ENCODE measurements at places on chromosomes 3 and 15. TPM values are rescaled to one million over a fixed set of nuclear protein-coding genes. Genes with fewer than 3 reads are reported as not detected.

- H3K27me3 ChIP-seq: no peaks in the 10 kb centered on the region
- H3K4me3 ChIP-seq: no peak overlapping the region
- H3K27ac ChIP-seq: no peak overlapping the region
- peaks cover 5% of the 10 kb centered on the region for H3K4me1 ChIP-seq
- no peak for DNase-seq
Observed at GRCh38 chr3:1699361-1699920, 399.2 kb upstream of the CNTN4 start.

The ACOX2 gene
- total RNA-seq: 12.9 TPM

DNA sequence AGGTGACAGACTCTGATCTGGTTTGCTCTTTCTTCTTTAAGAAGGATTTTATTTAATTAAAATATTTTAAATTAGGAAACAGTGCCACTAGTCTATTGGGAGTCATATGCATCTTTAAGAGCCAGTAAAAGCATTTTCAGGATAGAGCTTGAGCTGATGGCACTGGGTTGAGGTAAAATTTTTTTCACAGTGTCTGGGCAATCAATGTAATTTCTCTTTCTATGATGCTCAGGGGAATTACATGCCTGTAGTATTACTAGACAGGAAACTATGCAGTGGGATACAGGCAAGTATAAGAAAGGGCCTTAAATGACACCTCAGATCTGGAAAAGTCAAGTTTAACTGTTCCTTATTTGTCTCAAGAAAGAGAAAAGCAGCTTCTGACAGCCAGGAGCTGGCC, 76.4 kb downstream of the GAP43 start:
- peak overlapping the region; percentile 10 for H3K27ac ChIP-seq
- H3K4me1 ChIP-seq: no peaks in the 10 kb centered on the region
- no peak for DNase-seq
- H3K4me3 ChIP-seq: no peak overlapping the region
- no peaks in the 10 kb centered on the region for H3K36me3 ChIP-seq
- H3K27me3 ChIP-seq: no peaks in the 10 kb centered on the region

- peaks cover 1% of the 10 kb centered on the region for H3K4me1 ChIP-seq
- DNase-seq: no peak
- H3K27me3 ChIP-seq: no peaks in the 10 kb centered on the region
- peaks cover 2% of the 10 kb centered on the region for H3K36me3 ChIP-seq
- no peak overlapping the region for H3K27ac ChIP-seq
Observed at GRCh38 chr15:57647071-57647790, 55.5 kb downstream of the MYZAP start.

DNA sequence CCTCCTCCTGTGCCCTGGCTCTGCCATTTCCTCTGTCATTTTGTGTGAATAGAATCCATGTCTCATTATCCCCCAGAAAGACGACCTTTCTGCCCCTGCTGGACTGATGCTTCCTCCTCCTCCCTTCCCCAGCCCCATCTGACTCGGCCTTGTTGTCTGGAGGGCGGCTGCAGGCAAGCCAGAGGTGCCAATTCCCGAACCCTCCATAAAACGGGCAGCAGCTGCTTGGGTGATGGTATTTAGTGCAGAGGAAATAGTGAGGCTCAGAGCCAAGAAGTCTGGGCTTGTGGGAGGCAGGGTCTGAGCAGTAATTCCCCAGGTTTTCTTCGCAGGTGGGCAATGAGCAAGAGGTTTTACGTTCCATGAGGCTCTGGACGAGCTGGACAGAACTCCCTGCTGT, 71.2 kb downstream of the ITGA11 start:
- H3K4me3 ChIP-seq: no peak overlapping the region
- no peaks in the 10 kb centered on the region for H3K4me1 ChIP-seq
- no peaks in the 10 kb centered on the region for H3K27me3 ChIP-seq

DNA sequence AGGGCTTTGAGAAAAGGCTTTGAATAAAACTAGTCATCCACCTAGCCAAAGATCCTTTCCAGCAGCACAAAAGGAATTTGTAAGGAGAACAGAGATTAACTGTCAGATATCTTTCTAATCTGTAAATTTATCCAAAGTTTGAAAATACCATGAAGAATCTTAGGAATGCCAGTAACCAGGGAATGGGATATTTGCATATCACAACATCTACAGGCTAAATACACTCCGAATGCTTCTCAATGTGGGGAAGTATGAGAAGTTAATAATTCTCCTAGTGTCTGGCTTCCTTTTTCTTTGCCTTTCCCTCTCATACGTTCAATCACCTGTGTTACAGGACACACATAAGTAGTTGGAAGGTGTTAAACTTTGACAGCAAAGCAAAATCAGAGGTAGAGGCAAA, 7.8 kb downstream of the ANAPC13 start:
- H3K27me3 ChIP-seq: no peaks in the 10 kb centered on the region
- H3K4me1 ChIP-seq: peaks cover 2% of the 10 kb centered on the region
- peaks cover 7% of the 10 kb centered on the region for H3K36me3 ChIP-seq
- no peak for DNase-seq
- H3K4me3 ChIP-seq: no peak overlapping the region
- H3K27ac ChIP-seq: no peak overlapping the region

DNA sequence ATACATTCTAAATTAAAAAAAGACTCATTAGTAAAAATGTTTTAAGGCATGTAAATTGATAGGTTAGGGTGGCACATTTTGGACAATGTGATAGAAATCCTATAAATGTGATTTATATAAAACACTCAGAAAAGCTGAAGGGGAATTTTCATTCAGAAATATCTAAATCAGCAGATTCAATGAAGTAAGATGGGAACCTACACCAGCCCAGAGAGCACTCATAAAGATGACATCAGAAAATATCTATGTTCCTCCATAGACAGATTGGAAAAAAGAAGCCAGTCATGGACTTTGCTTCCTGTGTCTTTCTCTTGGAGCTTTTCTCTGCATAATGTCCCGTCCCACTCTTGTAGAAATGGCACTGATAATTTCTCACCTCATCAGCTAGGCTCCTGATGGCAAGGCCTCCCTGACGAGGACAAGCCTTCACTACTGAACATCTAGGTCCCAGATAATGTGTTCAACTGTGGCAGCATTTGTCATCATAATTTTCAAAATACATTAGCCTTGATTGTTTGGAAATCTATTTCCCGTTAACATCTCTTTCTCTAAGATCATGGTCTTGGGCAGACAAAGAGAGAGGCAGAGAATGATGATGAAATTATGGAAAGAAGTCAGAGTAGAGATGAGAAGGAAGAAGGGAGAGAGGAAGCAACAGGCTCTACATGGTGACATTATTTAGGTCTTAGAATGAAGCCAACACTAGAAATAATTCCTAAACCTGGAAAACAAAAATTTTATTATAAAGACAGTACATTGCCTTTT, 354.4 kb downstream of the NTRK3 start:
- DNase-seq: no peak
- no peaks in the 10 kb centered on the region for H3K4me1 ChIP-seq
- no peak overlapping the region for H3K4me3 ChIP-seq

- H3K4me3 ChIP-seq: no peak overlapping the region
- DNase-seq: no peak
- H3K27ac ChIP-seq: no peak overlapping the region
- H3K4me1 ChIP-seq: no peaks in the 10 kb centered on the region
- H3K36me3 ChIP-seq: peaks cover 6% of the 10 kb centered on the region
Observed at GRCh38 chr3:98581474-98581873, 11.9 kb downstream of the CPOX start.

The IL12A gene
- total RNA-seq: 0.57 TPM

DNA sequence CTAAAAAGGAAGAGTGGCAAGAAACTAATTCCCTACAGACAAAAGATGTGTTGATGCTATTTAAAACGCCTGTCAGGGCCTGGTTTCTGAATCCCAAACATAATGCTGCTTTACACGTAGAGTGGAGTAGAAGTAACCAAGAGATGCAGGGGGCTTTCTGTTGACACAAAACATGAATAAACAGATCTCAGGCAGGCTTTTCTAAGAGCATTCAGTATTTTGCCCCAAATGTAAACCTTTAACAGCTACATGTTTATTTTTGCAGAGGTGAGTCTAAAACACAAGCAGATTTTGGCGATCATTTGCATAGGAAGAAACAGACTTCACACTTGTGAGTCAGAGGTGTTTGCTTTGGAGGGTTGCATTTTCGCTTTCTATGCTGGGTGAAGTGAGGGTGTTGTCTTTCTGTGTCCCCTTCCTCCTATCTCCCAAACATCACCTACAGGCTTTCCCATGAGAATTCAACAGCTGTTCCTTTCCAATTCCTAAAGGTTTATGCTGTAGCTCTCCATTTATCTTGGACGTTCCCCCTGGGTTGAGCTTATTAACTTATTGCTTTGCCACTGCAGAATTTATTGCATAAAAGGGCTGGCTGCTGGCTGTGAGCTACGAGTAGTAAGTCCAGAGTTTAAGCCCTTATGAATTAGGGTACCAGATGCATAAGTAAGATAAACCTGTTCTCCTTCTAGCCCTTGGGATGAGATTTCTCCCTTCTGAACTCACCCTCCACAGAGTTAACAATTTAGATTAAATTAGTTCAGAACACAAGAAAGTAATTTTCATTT, 156.7 kb downstream of the DIPK2A start:
- no peaks in the 10 kb centered on the region for H3K36me3 ChIP-seq
- no peak overlapping the region for H3K27ac ChIP-seq
- H3K27me3 ChIP-seq: no peaks in the 10 kb centered on the region

DNA sequence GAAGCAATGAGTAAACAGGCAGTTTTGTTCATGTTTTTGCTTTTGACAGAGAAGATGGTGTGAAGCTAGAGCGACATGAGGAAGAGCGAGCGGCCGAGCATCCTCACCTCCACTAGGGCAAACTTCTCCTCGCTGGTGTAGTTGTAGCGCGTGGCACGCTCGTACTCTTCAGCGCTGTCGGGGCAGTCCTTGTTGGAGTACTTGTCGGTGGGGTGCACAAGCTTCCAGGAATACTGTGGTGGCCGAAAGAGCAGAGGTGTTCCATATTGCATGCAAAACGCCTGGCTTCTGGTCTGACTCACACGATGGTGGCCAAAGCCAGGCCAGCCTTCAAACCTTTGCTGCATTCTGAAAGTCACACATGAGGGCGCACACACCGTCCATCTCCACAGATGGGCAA, 54.3 kb downstream of the CYFIP1 start:
- no peaks in the 10 kb centered on the region for H3K36me3 ChIP-seq
- no peak overlapping the region for H3K4me3 ChIP-seq
- no peaks in the 10 kb centered on the region for H3K27me3 ChIP-seq
- DNase-seq: no peak

- H3K4me1 ChIP-seq: no peaks in the 10 kb centered on the region
- H3K36me3 ChIP-seq: no peaks in the 10 kb centered on the region
- H3K27ac ChIP-seq: no peak overlapping the region
- no peak overlapping the region for H3K4me3 ChIP-seq
- H3K27me3 ChIP-seq: no peaks in the 10 kb centered on the region
- DNase-seq: no peak
Observed at GRCh38 chr3:86451749-86452148, 539.2 kb downstream of the VGLL3 start.

DNA sequence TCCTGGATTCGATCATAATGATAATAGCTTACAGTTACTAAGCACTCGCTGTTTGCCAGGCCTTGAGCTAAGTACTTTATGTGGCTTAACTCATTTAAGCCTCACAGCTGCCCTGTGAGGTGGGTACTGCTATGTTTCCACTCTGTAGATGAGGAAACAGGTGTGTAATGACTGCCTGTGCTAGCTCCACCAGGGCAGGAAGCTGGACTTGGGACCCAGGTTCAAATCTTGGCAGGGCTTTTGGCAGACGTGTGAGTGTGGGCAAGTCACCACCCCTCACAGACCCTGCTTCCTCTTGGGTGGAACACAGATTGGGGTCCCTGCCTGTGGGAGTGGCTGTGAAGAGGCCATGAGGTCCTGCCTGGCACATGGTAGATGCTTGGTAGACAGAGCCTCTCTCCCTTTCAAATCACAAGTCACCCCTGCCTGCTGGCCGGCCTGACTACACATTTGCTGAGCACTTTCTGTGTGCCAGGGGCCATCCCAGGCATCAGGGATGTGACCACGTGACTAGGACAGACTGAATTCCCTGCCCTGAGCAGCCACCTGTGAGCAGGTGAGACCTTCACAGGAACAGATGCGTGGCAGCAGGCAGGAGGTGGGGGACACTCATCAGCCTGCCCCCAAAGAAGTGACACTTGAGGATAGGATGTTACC, 3.7 kb downstream of the EFCC1 start:
- no peaks in the 10 kb centered on the region for H3K4me1 ChIP-seq
- H3K27me3 ChIP-seq: no peaks in the 10 kb centered on the region
- H3K4me3 ChIP-seq: no peak overlapping the region
- H3K27ac ChIP-seq: no peak overlapping the region

DNA sequence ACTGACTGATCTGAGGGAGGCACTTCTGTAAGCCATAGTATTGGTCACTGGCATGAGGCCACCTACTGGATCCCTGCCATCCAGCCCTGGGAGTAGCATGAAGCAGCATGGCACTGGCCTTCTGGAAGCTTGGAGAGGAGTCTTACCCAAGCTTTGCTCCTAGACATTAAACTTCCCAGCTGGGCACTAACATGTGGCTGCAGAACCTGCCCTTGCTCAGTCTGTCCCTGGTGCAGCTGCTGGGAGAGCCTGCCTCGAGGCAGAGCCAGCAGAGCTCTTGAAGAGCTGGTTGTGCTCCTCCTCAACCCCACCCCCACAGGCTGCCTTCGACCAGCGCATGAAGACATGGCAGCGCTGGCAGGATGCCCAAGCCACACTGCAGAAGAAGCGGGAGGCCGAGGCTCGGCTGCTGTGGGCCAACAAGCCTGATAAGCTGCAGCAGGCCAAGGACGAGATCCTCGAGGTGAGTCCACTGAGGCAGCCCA, 17.1 kb upstream of the SNX22 start:
- H3K4me3 ChIP-seq: no peak overlapping the region
- no peak for DNase-seq
- H3K36me3 ChIP-seq: peaks cover 5% of the 10 kb centered on the region
- H3K27ac ChIP-seq: no peak overlapping the region
- no peaks in the 10 kb centered on the region for H3K27me3 ChIP-seq

- H3K27ac ChIP-seq: no peak overlapping the region
- no peaks in the 10 kb centered on the region for H3K27me3 ChIP-seq
- H3K4me3 ChIP-seq: no peak overlapping the region
- H3K36me3 ChIP-seq: no peaks in the 10 kb centered on the region
Observed at GRCh38 chr15:88385078-88385700, 82.0 kb downstream of the MRPL46 start.

GRCh38 chr3:197398286-197398878, 100.0 kb upstream of the DLG1 start:
- no peaks in the 10 kb centered on the region for H3K36me3 ChIP-seq
- H3K4me3 ChIP-seq: no peak overlapping the region
- H3K27ac ChIP-seq: no peak overlapping the region
- peak; percentile 23 for DNase-seq

All from aorta (tissue), 5 donors.